A549 (cell line): ENCODE measurements at places on chromosomes 12 and 14. TPM values are rescaled to one million over a fixed set of nuclear protein-coding genes. Genes with fewer than 3 reads are reported as not detected.
A peak's percentile ranks its signal among the peaks of the same experiment; 100 is the strongest.

- DNase-seq: peak; percentile 39
These were observed 11.3 kb downstream of the PHLDA1 start for GRCh38 chr12:76020281-76020680.

- no peak for DNase-seq
These were observed 160.2 kb downstream of the KICS2 start for GRCh38 chr12:64061868-64062375.

- no peak for DNase-seq
These were observed 1.4 kb upstream of the TRMT61A start for GRCh38 chr14:103527408-103528145.

DNA sequence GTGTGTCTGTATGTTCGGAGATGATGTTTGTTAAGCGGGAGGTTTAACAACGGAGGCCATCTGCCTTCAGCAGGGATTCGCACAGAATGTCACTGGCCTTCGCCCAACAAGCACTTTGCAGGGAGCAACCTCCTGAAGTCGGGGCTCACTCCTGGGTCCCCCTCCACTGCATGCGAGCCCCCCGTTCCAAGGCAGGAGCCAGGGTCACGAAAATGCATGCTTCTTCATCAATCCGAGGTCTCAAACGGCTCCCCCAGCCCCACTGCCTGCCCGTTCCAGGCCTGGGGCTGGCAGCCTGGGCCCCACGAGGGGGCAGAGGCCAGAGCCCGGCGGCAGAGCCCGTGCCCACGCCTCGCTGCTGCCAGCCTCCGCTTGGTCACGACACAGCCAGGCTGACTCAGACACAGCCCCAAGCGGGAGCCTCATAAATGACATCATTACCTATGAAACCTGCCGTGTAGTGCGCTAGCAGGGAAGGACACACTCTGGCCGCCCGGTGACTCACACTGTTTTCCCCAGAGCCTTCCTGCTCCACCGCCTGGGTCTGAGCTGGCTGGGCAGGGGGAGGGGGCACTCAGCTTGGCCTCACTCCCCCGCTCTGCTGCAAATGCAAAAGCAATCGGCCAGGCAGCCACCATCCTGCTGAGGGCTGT is 169.5 kb upstream of the RTL1 start:
- DNase-seq: peak; percentile 97

The CACNA1C gene
- not detected in 3 replicates for polyA plus RNA-seq
